ENCODE measurements at places on chromosomes 11 and 22.

GRCh38 chr11:71383461-71383860 lies 64.7 kb downstream of the DHCR7 start:
- DNase-seq, result no peak

DNA sequence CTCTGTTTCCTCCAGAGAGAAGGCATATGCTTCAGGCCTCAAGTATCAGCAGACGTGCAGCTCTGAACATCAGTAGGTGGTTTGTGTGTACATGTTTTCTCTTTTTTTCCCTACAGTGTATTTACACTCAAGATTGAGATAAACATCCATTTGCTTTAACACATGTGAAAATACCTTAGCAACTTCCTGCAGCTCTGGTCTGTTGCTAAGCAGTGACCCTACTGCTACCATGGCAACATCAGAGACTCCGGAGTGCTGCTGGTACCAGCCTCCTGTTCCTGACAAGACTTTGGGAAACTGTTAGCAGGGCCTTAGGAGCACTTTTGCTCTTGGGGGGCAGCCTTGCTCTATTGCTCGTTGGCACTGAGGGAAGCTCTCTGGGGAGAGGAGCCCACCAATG lies 221.2 kb upstream of the PLET1 start:
- no peak for DNase-seq

- DNase-seq, result no peak
Measured at GRCh38 chr11:6667733-6668374, 12.2 kb upstream of the DCHS1 start.

GRCh38 chr11:15327786-15328231 lies 213.1 kb downstream of the INSC start:
- DNase-seq, result peak; percentile 74

DNA sequence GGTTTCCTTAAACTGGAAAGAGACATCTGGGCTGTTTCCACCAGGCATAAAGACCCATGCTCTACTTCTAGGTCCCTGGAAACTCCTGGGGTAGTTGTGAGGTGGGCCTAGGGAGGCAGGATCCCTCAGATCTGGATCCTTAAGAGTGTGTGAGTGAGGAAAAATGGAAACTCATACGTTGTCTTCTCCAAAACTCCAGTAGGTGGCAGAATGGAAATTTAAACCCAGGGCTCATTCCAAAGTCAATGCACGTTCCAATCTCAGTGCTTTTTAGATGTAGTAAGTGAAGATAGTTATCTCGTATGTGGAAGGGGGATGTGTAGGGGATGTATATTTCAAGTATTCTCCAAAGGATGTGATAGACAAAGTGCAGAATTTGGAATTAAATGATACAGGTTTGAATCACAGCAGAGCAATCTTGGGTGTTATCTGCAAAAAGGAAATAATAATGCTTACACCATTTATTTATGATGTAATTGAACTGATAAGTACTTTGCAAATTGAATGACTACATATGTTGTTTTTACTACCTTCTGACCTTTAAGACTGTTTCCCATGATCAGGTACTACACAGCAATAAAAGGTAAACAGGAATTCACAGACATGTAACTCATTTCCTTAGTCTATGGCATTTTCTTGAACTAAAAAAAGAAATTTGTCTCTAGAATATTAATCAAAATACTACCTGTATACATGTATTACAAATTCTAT lies 13.1 kb upstream of the MMP1 start:
- no peak for DNase-seq

DNA sequence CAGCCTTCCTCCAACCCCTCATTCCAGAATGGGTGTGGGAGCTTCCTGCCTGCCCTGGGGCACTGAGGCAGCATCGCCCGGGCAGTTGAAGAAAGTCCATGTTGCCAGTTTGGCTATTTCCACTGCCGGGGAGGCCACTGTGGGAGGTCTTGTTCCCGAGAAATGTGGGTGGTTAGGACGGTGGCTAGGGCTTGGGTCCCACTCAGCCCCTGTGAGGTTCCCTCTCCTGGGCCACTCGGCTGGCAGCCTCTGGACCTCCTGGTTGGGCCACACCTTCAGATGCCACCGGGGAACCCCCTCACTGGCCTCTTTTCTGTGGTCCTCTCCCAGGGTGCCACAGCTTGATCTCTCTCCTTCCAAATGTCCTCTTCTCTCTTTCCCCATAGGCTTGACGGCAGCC lies 5.1 kb upstream of the PPP6R3 start:
- no peak for DNase-seq

DNA sequence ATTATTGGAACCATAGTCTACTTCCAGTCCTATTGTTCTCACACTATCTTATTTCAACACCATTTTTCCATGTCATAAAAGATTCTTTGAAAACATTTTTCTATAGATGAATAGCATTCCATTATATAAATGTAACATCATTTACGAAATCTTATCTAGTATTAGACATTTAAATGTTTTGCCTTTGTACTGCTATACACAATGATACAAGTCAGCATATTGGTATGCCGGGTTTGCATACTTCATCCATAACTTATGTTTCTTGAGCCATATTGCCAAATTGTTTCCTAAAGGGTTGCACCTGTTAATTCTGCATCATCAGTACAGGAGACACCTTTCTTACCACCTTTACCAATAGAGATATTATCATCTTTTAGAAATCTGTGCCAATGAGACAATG lies 68.2 kb downstream of the SYT13 start:
- DNase-seq, result no peak

DNA sequence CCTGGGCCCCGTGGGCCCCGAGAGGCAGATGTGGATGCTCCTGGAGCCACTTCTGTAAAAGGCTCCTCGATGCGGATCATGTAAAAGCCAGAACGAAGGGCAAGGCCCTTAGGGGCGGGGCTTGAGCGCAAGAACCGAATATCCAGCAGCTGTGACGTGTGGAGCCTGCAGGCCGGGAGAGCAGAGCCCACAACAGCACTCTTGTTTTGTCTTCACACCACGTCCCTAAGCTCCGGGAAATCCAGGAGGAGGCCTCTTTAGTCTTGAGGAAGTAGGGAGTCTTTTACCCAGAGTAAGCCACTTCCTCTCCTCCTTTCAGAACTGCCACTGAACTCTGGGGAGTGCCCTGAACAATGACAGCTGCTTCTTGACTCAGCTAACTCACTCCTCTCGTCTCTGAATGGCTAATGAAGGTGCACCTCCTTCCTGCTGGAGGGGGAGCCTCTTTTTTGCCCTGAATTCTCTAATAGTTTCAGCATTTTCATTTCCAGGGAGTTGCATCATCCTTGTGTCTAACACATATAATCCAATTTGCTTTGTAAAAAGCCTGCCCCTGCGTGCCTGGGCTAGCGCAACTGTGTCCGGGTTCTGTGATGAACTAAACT lies 12.5 kb downstream of the L3MBTL2 start:
- DNase-seq, result peak; percentile 9

- no peak for DNase-seq
Measured at GRCh38 chr11:59289356-59290181, 69.1 kb upstream of the OR5AN1 start.

- DNase-seq, result no peak
Measured at GRCh38 chr11:19978668-19979518, 181.4 kb downstream of the DBX1 start.

GRCh38 chr11:44658506-44658850 lies 68.3 kb upstream of the TSPAN18 start:
- no peak for DNase-seq

- no peak for DNase-seq
Measured at GRCh38 chr11:126406368-126406767, 50.9 kb downstream of the ST3GAL4 start.

GRCh38 chr22:31897842-31898805 lies 46.2 kb upstream of the YWHAH start:
- no peak for DNase-seq

- DNase-seq, result no peak
Measured at GRCh38 chr11:87849216-87849615, 326.0 kb downstream of the RAB38 start.

DNA sequence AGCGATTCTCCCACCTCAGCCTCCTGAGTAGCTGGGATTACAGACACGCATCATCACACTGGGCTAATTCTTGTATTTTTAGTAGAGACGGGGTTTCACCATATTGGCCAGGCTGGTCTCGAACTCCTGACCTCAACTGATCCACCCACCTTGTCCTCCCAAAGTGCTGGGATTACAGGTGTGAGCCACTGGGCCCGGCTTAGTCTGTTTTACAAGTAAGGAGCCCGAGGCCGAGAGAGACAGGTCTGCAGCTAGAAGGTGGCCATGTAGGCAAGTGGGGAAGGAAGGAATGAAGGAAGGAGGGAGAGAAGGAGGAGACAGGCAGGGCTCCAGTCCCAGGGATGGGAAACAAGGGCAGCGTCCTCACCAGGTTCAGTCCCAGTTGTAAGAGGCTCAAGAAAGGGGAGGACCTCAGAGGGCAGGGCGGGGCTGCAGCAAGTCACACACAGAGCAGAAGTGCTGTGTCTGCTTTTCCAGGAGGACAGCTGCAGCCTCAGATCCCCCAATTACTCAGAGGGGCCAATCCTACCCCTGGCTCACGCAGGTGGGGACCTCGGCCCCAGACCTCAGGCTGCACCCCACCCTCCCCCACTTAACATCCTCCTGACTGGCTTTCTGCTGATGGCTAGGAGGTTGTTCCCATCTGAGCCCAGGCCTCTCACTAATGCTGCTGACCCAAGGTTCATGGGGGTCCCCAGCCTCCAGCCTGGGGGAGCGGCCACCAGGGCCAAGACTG lies 53.8 kb upstream of the PRR5 start:
- DNase-seq, result no peak

DNA sequence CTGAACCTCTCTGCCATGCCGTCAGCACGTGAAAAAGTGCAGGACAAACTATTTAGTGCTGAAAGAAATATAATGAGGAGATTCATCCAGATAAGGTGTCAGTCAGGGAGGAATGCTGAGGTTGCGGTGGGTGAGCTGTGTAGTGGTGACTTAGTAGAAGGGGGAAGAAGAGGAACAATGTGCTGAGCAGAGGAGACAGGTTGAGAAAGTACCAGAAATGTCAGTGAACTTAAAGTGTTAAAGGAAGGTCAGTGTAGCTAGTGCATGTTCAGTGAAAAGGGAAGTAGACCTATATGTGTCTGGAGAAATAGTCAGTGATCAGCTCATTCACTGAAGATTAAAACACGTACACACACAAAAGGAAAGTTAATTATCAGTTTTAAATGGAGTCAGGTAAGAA lies 237.6 kb upstream of the CCDC179 start:
- DNase-seq, result no peak

- no peak for DNase-seq
Measured at GRCh38 chr11:69963533-69964246, 114.4 kb upstream of the ANO1 start.

GRCh38 chr11:122441666-122442035 lies 213.9 kb upstream of the UBASH3B start:
- DNase-seq, result peak; percentile 5

DNA sequence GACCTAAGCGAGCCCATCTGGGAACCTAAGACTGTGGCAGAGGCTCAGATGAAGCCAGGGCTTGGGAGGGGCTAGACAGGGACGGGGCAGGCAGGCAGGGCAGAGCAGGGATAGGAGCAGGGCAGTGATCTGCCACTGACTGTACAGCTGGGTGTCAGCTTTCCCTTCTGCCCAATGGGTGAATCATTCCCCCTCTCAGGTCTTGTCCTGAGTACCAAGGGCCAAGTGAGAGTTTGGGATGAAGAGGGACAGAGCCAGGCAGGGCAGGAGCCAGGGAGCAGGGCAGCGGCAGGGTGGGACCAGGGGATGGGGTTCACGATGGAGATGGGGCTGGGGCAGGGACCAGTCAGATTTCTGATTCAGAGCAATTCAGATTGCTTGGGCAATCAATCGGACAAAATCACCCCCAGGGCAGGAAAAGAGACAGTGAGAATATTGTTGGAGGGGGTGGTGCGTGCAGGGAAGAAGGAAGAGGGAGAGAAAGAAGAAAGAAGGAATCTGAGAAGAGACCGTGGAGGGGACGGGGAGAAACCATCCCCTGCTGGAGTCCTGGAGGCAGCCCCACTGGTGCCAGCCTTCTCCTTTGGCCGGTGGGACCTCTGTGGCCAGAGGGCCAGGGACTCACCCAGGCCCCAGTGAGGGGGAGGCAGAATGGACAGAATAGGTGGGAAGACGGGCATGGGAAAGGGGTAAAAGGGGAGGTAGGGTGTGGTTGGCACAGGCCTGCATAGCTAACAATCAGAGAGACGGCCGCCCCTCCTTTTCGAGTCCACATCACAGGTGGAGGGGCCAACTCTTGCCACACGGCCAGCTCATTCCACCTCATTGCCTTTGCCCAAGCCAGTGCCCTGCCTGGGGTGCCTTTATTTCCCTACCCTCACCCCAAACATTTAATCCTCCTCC lies 47.2 kb downstream of the CYTH4 start:
- no peak for DNase-seq
